Stimulated activated naive B cell treated with anti-CD40 and anti-IgM and Interleukin-4, amounts not matched to agents 10 μg/mL and 1 μg/mL and 100 μg/mL, for 72 hours (primary cell): ENCODE measurements at places on chromosomes 11 and 22.

DNA sequence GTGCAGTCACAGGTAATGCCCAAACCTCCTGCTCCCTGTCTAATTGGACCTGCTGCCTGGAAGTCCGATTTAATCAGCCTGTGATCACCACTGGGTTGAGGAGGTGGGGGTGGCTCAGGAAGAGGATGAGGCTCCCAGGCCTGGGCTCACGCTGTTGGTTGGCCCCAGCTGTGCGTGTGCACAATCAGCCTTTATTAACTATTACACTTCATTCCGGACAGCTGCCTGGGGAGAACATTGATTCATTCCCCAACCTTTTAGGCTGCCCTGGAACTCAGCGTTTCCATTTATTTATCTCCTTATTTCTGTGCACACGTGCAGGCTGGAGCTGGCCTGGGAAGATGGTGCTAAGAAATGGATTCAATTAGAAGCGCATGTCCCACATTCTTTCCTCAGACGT lies 123.4 kb downstream of the DSCAML1 start:
- H3K36me3 ChIP-seq = no peaks in the 10 kb centered on the region
- no peaks in the 10 kb centered on the region for H3K4me1 ChIP-seq
- H3K27ac ChIP-seq = no peak overlapping the region
- H3K4me3 ChIP-seq = no peak overlapping the region
- no peak for DNase-seq
- H3K27me3 ChIP-seq = no peaks in the 10 kb centered on the region

GRCh38 chr22:33299245-33299956 lies 241.2 kb upstream of the SYN3 start:
- no peaks in the 10 kb centered on the region for H3K27me3 ChIP-seq
- peak; percentile 82 for DNase-seq
- H3K27ac ChIP-seq = peak overlapping the region; percentile 91

- no peak overlapping the region for H3K27ac ChIP-seq
- no peak overlapping the region for H3K4me3 ChIP-seq
- no peak for DNase-seq
- H3K4me1 ChIP-seq = no peaks in the 10 kb centered on the region
Measured at GRCh38 chr11:12808519-12808918, 134.3 kb downstream of the TEAD1 start.

GRCh38 chr11:29159552-29160465 lies 857.0 kb downstream of the KCNA4 start:
- no peak for DNase-seq
- H3K4me1 ChIP-seq = no peaks in the 10 kb centered on the region
- no peaks in the 10 kb centered on the region for H3K36me3 ChIP-seq
- no peaks in the 10 kb centered on the region for H3K27me3 ChIP-seq
- no peak overlapping the region for H3K4me3 ChIP-seq
- no peak overlapping the region for H3K27ac ChIP-seq

DNA sequence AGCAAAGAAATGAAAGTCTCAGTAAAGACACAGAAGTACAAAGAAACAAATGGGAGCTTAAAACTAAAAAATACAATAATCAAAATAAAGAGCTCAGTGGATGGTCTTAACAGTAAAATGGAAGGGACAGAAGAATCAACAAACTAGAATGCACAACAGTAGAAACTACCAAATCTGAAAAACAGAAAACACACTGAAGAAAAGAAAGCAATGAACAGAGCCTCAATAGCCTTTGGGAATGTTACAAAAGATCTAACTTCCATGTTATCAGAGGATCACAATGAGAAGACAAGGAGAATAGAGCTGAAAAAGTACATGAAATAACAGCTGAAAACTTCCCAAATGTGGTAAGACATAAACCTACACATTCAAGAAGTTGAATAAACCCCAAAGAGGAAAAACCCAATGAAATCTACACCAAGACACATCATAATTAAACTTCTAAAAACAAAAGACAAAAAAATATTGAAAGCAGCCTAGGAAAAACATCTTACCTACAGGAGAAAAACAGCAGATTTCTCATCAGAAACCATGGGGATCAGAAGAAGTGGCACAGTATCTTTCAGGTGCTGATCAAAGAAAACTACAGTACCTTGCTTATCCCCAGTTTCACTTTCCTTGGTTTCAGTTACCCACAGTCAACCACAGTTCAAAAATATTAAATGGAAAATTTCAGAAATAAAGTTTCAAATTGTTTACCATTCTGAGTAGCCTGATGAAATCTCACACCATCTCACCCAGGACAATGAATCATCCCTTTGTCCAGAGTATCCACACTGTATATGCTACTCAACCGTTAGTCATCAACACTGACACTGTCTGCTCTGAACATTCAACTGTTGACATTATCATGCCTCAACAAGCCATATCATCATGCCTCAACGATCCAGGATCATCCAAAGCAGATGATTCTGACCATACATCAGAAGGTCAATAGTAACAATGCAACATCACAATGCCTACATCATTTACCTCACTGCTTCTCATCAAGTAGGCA lies 22.2 kb downstream of the RRAS2 start:
- H3K4me1 ChIP-seq = peaks cover 75% of the 10 kb centered on the region
- H3K27ac ChIP-seq = peak overlapping the region; percentile 74
- peak overlapping the region; percentile 31 for H3K4me3 ChIP-seq
- no peaks in the 10 kb centered on the region for H3K27me3 ChIP-seq

GRCh38 chr22:45096256-45096907 lies 67.3 kb upstream of the NUP50 start:
- H3K36me3 ChIP-seq = no peaks in the 10 kb centered on the region
- H3K27ac ChIP-seq = no peak overlapping the region
- H3K27me3 ChIP-seq = peaks cover 46% of the 10 kb centered on the region
- peak; percentile 21 for DNase-seq
- no peak overlapping the region for H3K4me3 ChIP-seq

GRCh38 chr11:99162819-99163218 lies 142.1 kb downstream of the CNTN5 start:
- H3K27me3 ChIP-seq = no peaks in the 10 kb centered on the region
- no peak overlapping the region for H3K4me3 ChIP-seq
- no peaks in the 10 kb centered on the region for H3K36me3 ChIP-seq
- no peak for DNase-seq
- no peaks in the 10 kb centered on the region for H3K4me1 ChIP-seq

DNA sequence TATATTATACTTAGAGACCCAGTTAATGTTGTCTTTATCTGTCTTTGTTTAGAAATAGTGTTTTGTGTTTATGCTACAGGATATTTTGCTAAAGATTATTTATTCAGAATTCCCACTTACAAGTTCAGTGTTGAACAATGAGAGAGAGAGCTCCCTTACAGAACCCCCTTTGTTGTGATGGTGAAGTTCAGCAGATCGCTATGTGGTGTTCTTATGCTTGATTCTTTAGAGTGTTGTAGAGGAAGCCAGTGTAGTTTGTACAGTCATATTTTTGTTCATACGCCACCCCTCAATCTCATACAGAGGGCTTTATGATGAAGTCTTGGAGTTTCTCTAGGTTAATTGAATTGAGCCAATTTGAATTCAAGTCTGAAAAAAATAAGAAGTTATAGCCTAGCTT lies 150.2 kb downstream of the TMEM135 start:
- no peaks in the 10 kb centered on the region for H3K27me3 ChIP-seq
- H3K4me3 ChIP-seq = no peak overlapping the region
- no peak for DNase-seq
- no peak overlapping the region for H3K27ac ChIP-seq
- peaks cover 2% of the 10 kb centered on the region for H3K4me1 ChIP-seq
